ENCODE measurements at places on chromosomes 4 and X. TPM values are rescaled to one million over a fixed set of nuclear protein-coding genes. Genes with fewer than 3 reads are reported as not detected.
A peak's percentile ranks its signal among the peaks of the same experiment; 100 is the strongest.

GRCh38 chr4:10179957-10180602 lies 63.5 kb upstream of the WDR1 start:
- no peaks in the 10 kb centered on the region for H3K4me1 ChIP-seq
- H3K36me3 ChIP-seq = no peaks in the 10 kb centered on the region
- H3K4me3 ChIP-seq = no peak overlapping the region
- no peak overlapping the region for H3K27ac ChIP-seq

GRCh38 chr4:80179637-80180161 lies 17.6 kb upstream of the PRDM8 start:
- DNase-seq = no peak
- no peak overlapping the region for H3K27ac ChIP-seq
- H3K4me1 ChIP-seq = no peaks in the 10 kb centered on the region
- no peaks in the 10 kb centered on the region for H3K36me3 ChIP-seq
- H3K4me3 ChIP-seq = no peak overlapping the region

GRCh38 chr4:40038977-40039376 lies 17.7 kb upstream of the N4BP2 start:
- H3K27me3 ChIP-seq = no peaks in the 10 kb centered on the region
- no peak overlapping the region for H3K27ac ChIP-seq
- no peak overlapping the region for H3K4me3 ChIP-seq
- H3K4me1 ChIP-seq = no peaks in the 10 kb centered on the region
- H3K36me3 ChIP-seq = no peaks in the 10 kb centered on the region
- DNase-seq = no peak

- H3K36me3 ChIP-seq = no peaks in the 10 kb centered on the region
- H3K27me3 ChIP-seq = no peaks in the 10 kb centered on the region
- no peak for DNase-seq
- no peak overlapping the region for H3K4me3 ChIP-seq
Observed at GRCh38 chr4:138449938-138450337, 207.8 kb upstream of the SLC7A11 start.

GRCh38 chr4:123443401-123444289 lies 47.0 kb downstream of the SPRY1 start:
- no peak overlapping the region for H3K4me3 ChIP-seq
- H3K27ac ChIP-seq = peak overlapping the region; percentile 59
- no peaks in the 10 kb centered on the region for H3K36me3 ChIP-seq
- no peaks in the 10 kb centered on the region for H3K4me1 ChIP-seq
- DNase-seq = no peak

- H3K4me3 ChIP-seq = no peak overlapping the region
- no peaks in the 10 kb centered on the region for H3K36me3 ChIP-seq
- H3K27me3 ChIP-seq = no peaks in the 10 kb centered on the region
- H3K27ac ChIP-seq = no peak overlapping the region
- no peaks in the 10 kb centered on the region for H3K4me1 ChIP-seq
- DNase-seq = no peak
Observed at GRCh38 chr4:108793415-108793814, 30.6 kb upstream of the ETNPPL start.

DNA sequence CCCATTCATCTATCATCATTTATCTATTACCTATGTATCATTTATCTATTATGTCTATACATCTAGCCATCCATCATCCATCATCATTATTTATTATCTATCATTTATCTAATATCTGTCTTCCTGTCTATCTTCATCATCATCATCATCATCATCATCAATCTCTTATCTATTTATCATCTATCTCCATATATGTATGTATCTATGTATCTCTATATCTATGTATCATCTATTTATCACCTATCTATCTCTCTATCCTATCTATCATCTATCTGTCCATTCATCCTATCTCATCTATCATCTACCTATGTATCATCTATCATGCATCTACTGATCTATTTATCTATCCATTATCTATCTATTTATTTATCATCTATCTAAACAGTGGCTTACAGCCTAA lies 3.8 kb upstream of the GYG2 start:
- no peak overlapping the region for H3K27ac ChIP-seq
- peaks cover 23% of the 10 kb centered on the region for H3K27me3 ChIP-seq
- peaks cover 11% of the 10 kb centered on the region for H3K4me1 ChIP-seq
- no peak overlapping the region for H3K4me3 ChIP-seq
- no peak for DNase-seq

DNA sequence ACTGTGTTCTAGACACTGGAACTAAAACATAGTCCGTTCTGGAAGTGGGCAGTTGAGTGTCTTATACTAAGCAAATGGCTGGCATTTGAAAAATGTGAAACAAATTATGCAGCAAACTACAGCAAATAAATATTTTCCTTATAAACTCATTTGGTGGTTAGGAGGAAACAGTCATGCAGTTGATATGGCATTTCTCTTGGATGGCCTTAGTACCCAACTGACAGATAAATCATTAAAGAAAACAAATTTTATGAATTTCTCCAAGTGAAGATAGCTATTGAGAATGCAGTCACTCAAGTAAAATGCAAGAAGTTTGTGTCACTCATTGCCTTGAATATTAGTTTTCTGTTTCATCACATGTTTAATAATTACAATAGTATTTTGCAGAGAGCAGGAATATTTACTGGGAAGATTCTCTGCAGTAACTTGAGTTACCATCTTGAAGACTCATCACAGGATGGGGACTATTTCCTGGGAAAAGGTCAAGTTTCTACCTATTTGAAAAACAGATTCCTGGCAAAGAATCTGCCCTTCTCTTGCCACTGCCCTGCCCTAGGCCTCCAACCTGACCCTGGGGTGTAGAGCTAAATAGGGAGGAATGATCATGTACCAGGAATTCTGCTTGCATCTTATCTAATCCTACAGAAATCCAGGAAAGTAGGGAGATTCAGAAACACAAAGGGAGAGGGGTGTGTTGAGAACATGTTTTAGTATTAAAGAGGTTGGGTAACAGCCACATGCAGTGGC lies 105.9 kb downstream of the SH3RF1 start:
- DNase-seq = no peak
- no peaks in the 10 kb centered on the region for H3K27me3 ChIP-seq
- no peak overlapping the region for H3K27ac ChIP-seq
- no peaks in the 10 kb centered on the region for H3K36me3 ChIP-seq
- H3K4me3 ChIP-seq = no peak overlapping the region

GRCh38 chrX:80354966-80355465 lies 65.2 kb upstream of the TENT5D start:
- H3K36me3 ChIP-seq = no peaks in the 10 kb centered on the region
- no peak overlapping the region for H3K4me3 ChIP-seq
- H3K27ac ChIP-seq = no peak overlapping the region
- DNase-seq = no peak
- H3K4me1 ChIP-seq = no peaks in the 10 kb centered on the region

DNA sequence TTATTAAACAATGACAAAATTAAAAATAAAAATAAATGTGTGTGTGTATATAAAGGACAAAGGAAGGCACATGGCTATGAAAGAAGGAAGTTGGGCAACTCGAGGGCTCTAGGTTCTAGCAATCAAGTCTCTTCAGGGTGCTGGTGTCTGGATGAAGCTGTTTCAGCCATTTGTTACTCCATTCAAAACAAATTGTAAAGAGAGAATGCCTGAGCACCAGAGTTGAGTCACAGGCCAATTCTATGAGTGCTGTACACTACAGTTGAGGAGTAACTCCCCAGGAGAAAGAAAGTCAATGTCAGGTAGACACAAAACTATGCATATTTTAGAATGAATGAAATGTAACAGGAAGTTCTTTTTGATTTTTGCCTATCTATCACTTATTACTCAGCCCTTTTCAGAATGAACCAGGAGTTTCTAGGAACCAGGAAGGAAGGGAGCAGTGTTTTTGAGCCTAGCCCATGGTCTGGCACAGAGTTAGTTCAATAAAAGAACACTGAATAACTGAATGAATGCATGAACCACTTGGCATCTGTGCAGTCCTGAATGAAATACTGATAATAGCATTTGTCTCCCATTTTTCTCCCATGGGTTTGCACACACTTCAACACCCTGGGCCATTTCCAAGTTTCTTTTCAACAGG lies 151.7 kb upstream of the CPEB2 start:
- H3K27ac ChIP-seq = no peak overlapping the region
- no peaks in the 10 kb centered on the region for H3K4me1 ChIP-seq
- H3K36me3 ChIP-seq = no peaks in the 10 kb centered on the region

- H3K36me3 ChIP-seq = no peaks in the 10 kb centered on the region
- no peak overlapping the region for H3K27ac ChIP-seq
- no peaks in the 10 kb centered on the region for H3K27me3 ChIP-seq
Observed at GRCh38 chr4:146061610-146062334, 113.7 kb upstream of the LSM6 start.

- H3K27me3 ChIP-seq = no peaks in the 10 kb centered on the region
- H3K4me3 ChIP-seq = no peak overlapping the region
- H3K27ac ChIP-seq = no peak overlapping the region
- no peaks in the 10 kb centered on the region for H3K4me1 ChIP-seq
- no peak for DNase-seq
Observed at GRCh38 chr4:53450773-53451172, 73.3 kb downstream of the FIP1L1 start.

GRCh38 chr4:70651864-70652506 lies 14.3 kb downstream of the JCHAIN start:
- H3K4me3 ChIP-seq = no peak overlapping the region
- H3K36me3 ChIP-seq = no peaks in the 10 kb centered on the region
- H3K27ac ChIP-seq = no peak overlapping the region

GRCh38 chr4:124711471-124712371 lies 811 bp downstream of the ANKRD50 start:
- peak overlapping the region; percentile 97 for H3K27ac ChIP-seq
- peak overlapping the region; percentile 93 for H3K4me3 ChIP-seq
- peak; percentile 57 for DNase-seq
- H3K36me3 ChIP-seq = no peaks in the 10 kb centered on the region

DNA sequence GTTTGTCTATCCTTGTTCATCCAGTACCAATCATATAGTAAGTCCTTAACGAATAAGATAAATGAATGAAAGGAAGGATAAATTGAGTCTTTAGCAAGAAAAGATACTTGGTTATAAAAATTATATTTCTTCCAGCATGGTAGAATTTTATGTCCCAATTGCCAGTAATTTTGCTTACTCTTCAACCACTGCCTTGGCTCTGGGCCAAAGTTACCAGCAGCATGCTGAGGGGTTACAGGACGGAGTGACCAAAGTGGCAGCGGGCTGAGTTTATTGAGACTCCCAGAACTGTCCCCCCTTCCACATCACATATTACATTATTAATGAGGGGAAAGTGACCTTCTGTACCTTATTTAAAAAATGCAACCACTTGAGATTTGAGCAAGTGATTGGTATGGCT lies 121.7 kb downstream of the RASGEF1B start:
- no peaks in the 10 kb centered on the region for H3K36me3 ChIP-seq
- DNase-seq = no peak
- no peaks in the 10 kb centered on the region for H3K27me3 ChIP-seq
- no peak overlapping the region for H3K27ac ChIP-seq

DNA sequence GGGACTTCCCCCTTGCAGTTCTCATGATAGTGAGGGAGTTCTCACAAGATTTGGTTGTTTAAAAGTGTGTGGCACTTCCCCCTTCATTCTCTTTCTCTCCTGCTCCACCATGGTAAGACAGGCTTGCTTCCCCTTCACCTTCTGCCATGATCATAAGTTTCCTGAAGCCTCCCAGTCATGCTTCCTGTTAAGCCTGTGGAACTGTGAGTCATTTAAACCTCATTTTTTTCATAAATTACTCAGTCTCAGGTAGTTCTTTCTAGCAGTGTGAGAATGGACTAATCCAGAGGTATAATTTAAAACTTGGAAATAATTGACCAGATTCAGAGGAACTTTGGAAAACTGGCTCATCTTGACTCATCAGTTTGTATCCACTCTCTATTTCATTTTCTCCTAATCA lies 129.0 kb downstream of the TMEM47 start:
- no peak for DNase-seq
- H3K36me3 ChIP-seq = no peaks in the 10 kb centered on the region
- no peak overlapping the region for H3K27ac ChIP-seq

DNA sequence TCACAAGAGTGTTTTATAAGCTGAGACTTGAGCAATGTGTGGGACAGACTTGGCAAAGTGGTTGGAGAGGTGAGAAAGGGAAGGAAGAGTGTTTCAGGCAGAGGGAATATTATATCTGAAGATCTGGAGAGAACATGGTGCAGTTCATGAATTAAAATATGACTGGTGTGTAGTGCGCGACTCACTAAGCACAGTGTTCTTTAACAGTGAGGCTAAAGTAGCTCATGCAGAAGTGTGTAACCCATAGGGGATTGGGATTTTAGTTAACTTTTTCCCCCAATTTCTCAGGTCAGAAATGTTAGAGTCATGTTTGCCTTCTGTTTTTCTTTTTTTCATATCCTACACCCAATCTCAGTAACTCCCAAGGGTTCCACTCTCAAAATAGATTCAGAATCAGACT lies 9.7 kb downstream of the MTHFD2L start:
- no peaks in the 10 kb centered on the region for H3K27me3 ChIP-seq
- DNase-seq = no peak
- H3K4me1 ChIP-seq = no peaks in the 10 kb centered on the region
- no peak overlapping the region for H3K4me3 ChIP-seq

DNA sequence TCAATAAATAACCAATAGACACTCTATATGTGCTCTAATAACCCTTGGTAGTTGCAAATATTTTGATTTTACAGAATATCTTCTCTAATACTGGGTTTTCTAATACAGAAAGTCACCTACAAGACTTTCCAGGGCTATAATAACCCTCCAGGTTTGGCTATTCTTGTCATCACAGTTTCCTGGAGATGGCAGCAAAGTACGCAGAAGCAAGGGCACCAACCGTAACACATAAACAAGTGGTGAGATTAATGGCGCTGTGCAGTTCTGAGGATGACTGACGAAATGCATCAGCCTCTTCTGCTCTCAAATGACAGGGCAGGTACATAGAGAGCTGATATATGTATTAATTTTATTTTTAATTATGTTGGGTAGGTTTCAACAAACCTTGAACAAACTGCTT lies 122.4 kb downstream of the C4orf33 start:
- H3K4me3 ChIP-seq = no peak overlapping the region
- no peaks in the 10 kb centered on the region for H3K27me3 ChIP-seq
- H3K27ac ChIP-seq = no peak overlapping the region
- no peaks in the 10 kb centered on the region for H3K4me1 ChIP-seq

DNA sequence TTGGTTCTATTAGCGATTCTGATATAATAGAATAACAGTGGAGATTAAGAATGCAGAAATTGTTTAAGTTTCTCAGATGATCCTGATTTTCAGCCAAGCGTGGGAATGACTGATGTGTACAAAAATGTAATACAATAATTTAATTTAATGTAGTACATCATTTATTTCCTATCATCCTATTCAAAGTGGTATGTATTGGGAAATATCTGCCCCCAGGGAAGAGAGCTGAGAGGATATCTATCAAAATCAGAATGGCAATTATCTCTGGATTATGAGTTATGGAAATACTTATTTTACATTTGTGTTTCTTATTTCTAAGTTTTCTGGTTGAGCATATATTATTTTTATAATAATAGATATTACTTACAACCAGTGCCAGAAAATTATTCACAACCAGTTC lies 3.9 kb downstream of the FABP2 start:
- H3K4me1 ChIP-seq = no peaks in the 10 kb centered on the region
- DNase-seq = no peak
- no peak overlapping the region for H3K27ac ChIP-seq
- no peaks in the 10 kb centered on the region for H3K27me3 ChIP-seq
- no peak overlapping the region for H3K4me3 ChIP-seq
- no peaks in the 10 kb centered on the region for H3K36me3 ChIP-seq

TMEM47 gene
- total RNA-seq = 46.0 TPM

YY2 gene
- total RNA-seq = 6.9 TPM

BST1 gene
- total RNA-seq = 21.0 TPM

SPRY1 gene
- 146 TPM for total RNA-seq

CDX4 gene
- total RNA-seq = not detected

UGT2B17 gene
- not detected for total RNA-seq
